ENCODE measurements at places on chromosomes 2 and 18. TPM values are rescaled to one million over a fixed set of nuclear protein-coding genes. Genes with fewer than 3 reads are reported as not detected.

Gene IRS1
- 13.8 TPM for total RNA-seq

Gene OTOS
- total RNA-seq: not detected

Gene RMDN2
- 4.6 TPM for total RNA-seq

Gene SERPINB3
- total RNA-seq: not detected

Gene DNAJC27
- 1.9 TPM for total RNA-seq

Gene B3GNT2
- 31.1 TPM for total RNA-seq

Gene SERPINB12
- total RNA-seq: not detected

Gene TTC39C
- 13.9 TPM for total RNA-seq

Gene DOCK10
- 42.2 TPM for total RNA-seq

Gene UGGT1
- 18.1 TPM for total RNA-seq
